ENCODE measurements at places on chromosomes 3 and 15. TPM values are rescaled to one million over a fixed set of nuclear protein-coding genes. Genes with fewer than 3 reads are reported as not detected.

The TF gene
- total RNA-seq, result 3.9 TPM

The UBE2E2 gene
- 45.4 TPM for total RNA-seq

The FETUB gene
- not detected for total RNA-seq

The AP4E1 gene
- total RNA-seq, result 8.9 TPM

The HTR3E gene
- total RNA-seq, result not detected

All from A549 treated with GW870086 at 1 μM for 4 hours (cell line).